IMR-90 (cell line): ENCODE measurements at places on chromosomes 4 and X. TPM values are rescaled to one million over a fixed set of nuclear protein-coding genes. Genes with fewer than 3 reads are reported as not detected.

Gene CXorf49B
- not detected in 2 replicates for polyA plus RNA-seq

Gene HSFX3
- not detected in 2 replicates for polyA plus RNA-seq

Gene SULT1B1
- 0.04 and 0.05 TPM in 2 replicates for polyA plus RNA-seq

Gene PDLIM3
- 6.4 and 6.8 TPM in 2 replicates for polyA plus RNA-seq

Gene INTU
- 4.8 and 6.5 TPM in 2 replicates for polyA plus RNA-seq
